ENCODE measurements at places on chromosomes 16 and 17. TPM values are rescaled to one million over a fixed set of nuclear protein-coding genes. Genes with fewer than 3 reads are reported as not detected.

GRCh38 chr16:85923153-85924021, 24.4 kb downstream of the IRF8 start:
- DNase-seq = no peak
- H3K4me3 ChIP-seq = no peak overlapping the region
- peaks cover 3% of the 10 kb centered on the region for H3K36me3 ChIP-seq

DNA sequence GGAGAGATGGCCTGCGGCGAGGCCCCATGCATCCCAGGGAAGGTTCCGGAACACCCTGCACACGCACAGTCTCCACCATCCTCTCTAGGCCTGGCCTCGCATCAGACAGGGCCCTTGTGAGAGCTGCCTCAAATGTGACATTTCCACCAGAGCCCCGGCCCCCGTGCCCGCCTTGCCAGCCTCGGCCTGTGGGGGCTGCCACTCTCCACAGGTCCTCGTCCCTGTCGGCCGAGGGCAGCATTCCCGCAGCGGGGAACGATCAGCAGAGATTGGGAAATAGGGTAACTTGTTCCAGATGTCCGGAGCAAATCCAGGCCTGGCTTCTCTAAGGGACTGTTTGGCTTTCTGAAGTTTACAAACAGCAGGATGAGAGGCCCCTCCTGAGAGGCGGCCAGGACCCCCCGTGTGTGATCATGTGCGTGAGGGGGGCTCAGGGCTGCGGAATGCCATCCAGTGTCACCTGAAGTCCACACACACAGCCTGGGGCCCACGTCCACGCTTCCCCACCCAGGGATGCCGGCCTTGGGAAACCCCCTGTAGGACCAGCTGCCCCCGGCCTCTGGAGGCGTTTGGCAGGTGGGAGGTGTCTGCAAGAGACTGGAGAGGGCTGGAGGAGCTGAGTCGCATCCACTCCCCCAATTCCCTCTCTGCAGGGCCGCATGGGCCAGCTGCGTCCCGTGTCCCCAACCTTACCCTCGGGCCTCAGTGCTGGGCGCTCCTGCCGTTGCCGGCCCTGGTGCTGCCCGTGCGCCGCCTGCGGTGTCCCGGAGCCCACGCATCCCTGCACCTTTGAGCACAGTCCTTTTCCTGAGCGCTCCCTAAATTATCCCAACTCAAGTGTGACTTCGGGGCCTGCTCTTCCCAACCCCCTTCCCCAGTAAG, 70.4 kb downstream of the ZDHHC7 start:
- no peak overlapping the region for H3K27ac ChIP-seq
- no peak overlapping the region for H3K4me3 ChIP-seq
- no peaks in the 10 kb centered on the region for H3K27me3 ChIP-seq
- DNase-seq = no peak
- H3K36me3 ChIP-seq = no peaks in the 10 kb centered on the region

DNA sequence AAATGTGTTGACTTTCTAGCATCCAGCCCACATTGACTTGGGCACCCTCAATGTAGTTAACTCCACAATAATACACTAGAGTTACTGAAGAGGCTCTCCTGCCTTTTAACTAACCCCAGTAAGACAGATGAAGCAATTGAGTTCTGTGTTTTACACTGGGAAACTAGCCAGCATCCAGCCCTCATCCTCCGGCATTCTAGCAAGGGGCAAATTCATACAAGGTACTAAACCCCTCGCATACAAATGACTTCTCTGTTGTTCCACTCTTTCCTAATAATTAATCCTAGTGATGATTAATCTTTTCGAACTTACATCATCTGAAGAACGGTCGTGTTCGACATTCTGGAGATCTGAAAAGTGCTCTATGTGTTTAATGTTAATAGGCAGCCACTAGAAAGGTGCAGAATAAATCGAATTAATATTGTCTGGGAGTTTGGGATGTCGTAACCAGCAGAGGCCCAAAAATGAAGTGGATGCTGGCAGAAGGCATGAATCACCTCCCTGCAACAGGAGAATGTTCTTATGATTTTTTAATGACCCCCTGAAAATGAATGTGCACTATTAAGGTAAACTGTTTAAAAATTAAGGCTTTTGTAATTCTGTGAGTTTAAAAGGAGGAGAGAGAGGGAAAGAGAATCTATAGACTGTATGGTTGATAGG, 249.4 kb downstream of the SNX29 start:
- H3K27ac ChIP-seq = no peak overlapping the region
- no peaks in the 10 kb centered on the region for H3K36me3 ChIP-seq
- no peak overlapping the region for H3K4me3 ChIP-seq
- DNase-seq = no peak

- H3K27ac ChIP-seq = no peak overlapping the region
- H3K36me3 ChIP-seq = no peaks in the 10 kb centered on the region
- no peak overlapping the region for H3K4me3 ChIP-seq
Observed at GRCh38 chr17:79273660-79274059, 199.0 kb downstream of the ENGASE start.

- H3K36me3 ChIP-seq = peaks cover 16% of the 10 kb centered on the region
- H3K4me1 ChIP-seq = peaks cover 30% of the 10 kb centered on the region
- no peak overlapping the region for H3K27ac ChIP-seq
- H3K27me3 ChIP-seq = no peaks in the 10 kb centered on the region
- no peak overlapping the region for H3K4me3 ChIP-seq
- no peak for DNase-seq
Observed at GRCh38 chr16:2005646-2006045, 4.0 kb downstream of the ZNF598 start.

DNA sequence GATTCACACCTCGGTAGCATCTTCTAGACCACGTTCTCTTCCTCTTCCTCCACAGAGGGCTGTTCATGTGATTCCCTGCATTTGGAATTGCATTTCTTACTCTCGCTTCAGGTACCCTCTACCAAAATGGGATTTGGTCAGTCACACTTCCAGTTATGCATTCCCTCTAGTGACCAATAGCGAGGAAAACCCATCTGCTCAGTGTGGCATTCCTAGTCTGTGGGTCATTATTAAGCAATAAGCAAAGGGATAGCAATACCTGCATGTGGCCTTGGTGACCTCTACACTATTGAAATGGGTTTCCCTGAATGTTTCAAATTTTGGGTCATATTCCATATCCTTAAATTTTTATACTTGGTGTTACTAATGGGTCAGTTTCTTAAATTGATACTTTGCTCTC, 401 bp upstream of the KRTAP4-5 start:
- no peaks in the 10 kb centered on the region for H3K36me3 ChIP-seq
- no peaks in the 10 kb centered on the region for H3K27me3 ChIP-seq
- no peaks in the 10 kb centered on the region for H3K4me1 ChIP-seq
- no peak overlapping the region for H3K4me3 ChIP-seq
- no peak overlapping the region for H3K27ac ChIP-seq

DNA sequence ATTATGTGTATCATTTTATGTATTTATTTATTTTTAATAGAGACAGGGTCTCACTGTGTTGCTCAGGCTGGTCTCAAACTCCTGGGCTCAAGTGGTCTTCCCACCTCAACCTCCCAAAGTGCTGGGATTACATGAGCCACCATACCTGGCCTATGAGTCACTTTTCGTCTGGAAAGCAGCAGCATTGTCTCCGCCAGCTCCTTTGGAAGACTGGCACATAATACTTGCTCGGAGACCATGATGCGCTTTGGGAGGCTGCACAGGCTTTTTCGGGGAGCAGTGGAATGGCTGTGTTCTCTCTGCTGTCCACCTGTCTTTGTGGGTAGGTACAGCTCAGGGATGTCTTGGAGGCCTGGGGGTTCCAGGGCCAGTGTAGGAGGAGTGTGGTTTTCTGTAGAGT, 102.2 kb downstream of the AATF start:
- no peaks in the 10 kb centered on the region for H3K4me1 ChIP-seq
- H3K4me3 ChIP-seq = no peak overlapping the region
- no peaks in the 10 kb centered on the region for H3K36me3 ChIP-seq

- no peak overlapping the region for H3K4me3 ChIP-seq
- DNase-seq = no peak
- H3K36me3 ChIP-seq = no peaks in the 10 kb centered on the region
- no peaks in the 10 kb centered on the region for H3K27me3 ChIP-seq
- H3K27ac ChIP-seq = no peak overlapping the region
Observed at GRCh38 chr17:49387498-49388289, 25.6 kb upstream of the ZNF652 start.

GRCh38 chr17:42296012-42296411, 7.7 kb downstream of the STAT5A start:
- H3K27me3 ChIP-seq = no peaks in the 10 kb centered on the region
- no peak overlapping the region for H3K27ac ChIP-seq
- H3K36me3 ChIP-seq = peaks cover 6% of the 10 kb centered on the region
- no peaks in the 10 kb centered on the region for H3K4me1 ChIP-seq
- no peak overlapping the region for H3K4me3 ChIP-seq
- DNase-seq = no peak

GRCh38 chr16:77373726-77374125, 61.1 kb downstream of the ADAMTS18 start:
- DNase-seq = no peak
- no peaks in the 10 kb centered on the region for H3K36me3 ChIP-seq
- no peaks in the 10 kb centered on the region for H3K4me1 ChIP-seq

DNA sequence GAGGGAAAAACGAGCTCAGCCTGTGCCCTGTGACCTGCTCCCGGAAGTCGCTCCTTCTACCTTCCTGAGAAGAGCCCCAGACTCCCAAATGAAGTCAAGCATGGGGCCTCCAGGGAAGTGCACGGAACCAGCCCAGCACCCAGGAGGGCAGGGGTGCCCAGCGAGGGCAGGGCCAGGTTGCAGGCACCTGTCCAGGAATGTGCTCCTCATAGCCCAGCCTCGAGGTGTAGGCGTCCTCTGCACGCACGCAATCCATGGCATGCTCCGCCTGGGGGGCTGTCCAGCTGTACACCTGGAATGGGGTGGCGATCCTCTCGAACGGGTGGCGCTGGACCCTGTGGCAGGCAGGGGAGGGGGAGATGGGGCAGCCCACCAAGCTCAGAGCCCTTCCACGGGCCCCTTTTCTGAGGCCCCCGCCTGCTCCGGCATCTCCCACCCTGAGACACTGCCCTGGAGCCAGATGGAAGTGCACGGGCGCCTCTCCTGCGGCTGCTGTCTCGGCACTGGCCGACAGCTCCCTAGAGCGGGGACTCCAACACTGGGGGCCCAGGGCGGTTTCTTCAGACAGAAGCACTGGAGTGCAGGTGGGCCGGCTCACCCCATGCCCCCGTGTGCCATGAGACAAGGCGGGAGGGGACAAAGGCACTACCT, 10.9 kb downstream of the CLUH start:
- peaks cover 18% of the 10 kb centered on the region for H3K36me3 ChIP-seq
- DNase-seq = no peak
- H3K27ac ChIP-seq = no peak overlapping the region

DNA sequence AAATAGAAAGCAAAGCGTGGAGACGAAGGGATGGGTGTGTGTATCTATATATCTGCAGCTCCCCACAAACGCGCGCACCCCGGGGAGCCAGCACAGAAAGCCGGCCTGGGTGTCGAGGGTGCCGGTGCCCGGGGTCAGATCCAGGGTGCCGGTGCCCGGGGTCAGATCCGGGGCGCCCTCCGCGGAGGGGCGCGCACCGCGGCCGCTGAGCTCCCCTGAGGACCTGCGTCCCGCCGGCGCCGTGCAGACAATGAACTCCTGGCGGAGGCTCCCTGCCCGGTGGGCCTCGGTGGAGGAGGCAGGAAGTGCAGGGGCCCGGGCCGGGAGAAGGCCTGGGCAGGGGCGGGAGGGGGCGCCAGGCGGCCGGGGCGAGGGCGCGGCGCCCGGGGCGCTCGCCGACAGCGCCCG, 1.1 kb downstream of the ZNF423 start:
- no peaks in the 10 kb centered on the region for H3K27me3 ChIP-seq
- peak; percentile 42 for DNase-seq
- peak overlapping the region; percentile 59 for H3K4me3 ChIP-seq
- no peaks in the 10 kb centered on the region for H3K36me3 ChIP-seq
- no peaks in the 10 kb centered on the region for H3K4me1 ChIP-seq

DNA sequence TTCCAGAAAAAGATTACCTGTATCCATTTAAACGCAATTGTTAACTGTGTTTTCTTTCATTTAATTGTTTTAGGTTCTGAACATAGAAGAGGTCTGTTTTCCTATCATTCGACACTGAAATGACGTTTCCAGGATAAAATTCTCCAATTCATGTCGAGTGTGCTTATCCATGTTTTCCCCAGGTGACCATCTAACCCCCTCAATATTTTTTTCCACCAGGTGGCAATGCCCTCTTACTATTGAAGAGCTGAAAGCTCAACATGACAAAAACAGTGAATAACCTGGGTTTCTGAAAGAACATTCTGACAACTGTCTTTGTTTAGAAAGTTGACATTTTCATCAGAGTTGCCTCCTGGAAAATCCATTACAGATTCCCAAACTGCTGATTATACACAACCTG, 948.7 kb downstream of the KCNJ2 start:
- no peaks in the 10 kb centered on the region for H3K4me1 ChIP-seq
- DNase-seq = no peak

- H3K36me3 ChIP-seq = no peaks in the 10 kb centered on the region
- H3K27me3 ChIP-seq = no peaks in the 10 kb centered on the region
- no peak overlapping the region for H3K27ac ChIP-seq
- H3K4me3 ChIP-seq = no peak overlapping the region
Observed at GRCh38 chr17:72950242-72950931, 142.1 kb downstream of the SLC39A11 start.

GRCh38 chr17:60832151-60832585, 154.5 kb downstream of the BCAS3 start:
- no peaks in the 10 kb centered on the region for H3K4me1 ChIP-seq
- no peaks in the 10 kb centered on the region for H3K27me3 ChIP-seq
- H3K36me3 ChIP-seq = no peaks in the 10 kb centered on the region
- no peak overlapping the region for H3K27ac ChIP-seq
- H3K4me3 ChIP-seq = no peak overlapping the region
- DNase-seq = no peak

- H3K36me3 ChIP-seq = no peaks in the 10 kb centered on the region
- DNase-seq = peak; percentile 75
- peak overlapping the region; percentile 73 for H3K4me3 ChIP-seq
- H3K4me1 ChIP-seq = peaks cover 14% of the 10 kb centered on the region
- no peaks in the 10 kb centered on the region for H3K27me3 ChIP-seq
Observed at GRCh38 chr17:77281122-77281903, 140.5 kb downstream of the SEC14L1 start.

DNA sequence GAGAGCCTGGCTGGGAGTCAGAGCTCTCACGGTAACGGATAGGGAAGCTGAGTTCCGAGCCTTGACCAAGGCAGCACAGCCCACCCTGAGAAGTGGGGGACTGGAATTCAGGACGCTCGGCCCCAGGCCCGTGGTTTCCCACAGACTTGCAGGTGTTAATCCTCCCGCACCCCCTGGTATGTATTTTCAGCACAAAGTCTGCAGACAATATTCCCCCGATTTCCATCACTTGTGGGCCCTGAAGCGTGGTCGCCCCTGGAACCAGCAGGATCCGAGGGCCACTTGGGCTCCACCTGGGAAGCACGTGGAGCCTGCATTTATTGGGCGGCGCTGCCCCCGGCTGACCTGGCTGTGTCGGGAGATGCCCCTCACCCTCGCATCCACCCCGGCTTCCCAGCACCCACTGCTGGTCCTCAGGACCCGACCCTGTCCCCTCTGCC, 60.2 kb downstream of the WSB1 start:
- peaks cover 3% of the 10 kb centered on the region for H3K4me1 ChIP-seq
- H3K27ac ChIP-seq = no peak overlapping the region
- H3K36me3 ChIP-seq = no peaks in the 10 kb centered on the region
- H3K4me3 ChIP-seq = peak overlapping the region; percentile 46
- DNase-seq = no peak
- no peaks in the 10 kb centered on the region for H3K27me3 ChIP-seq

IRX3 gene
- total RNA-seq = not detected

PLLP gene
- 16.7 TPM for total RNA-seq

KRT40 gene
- total RNA-seq = 0.32 TPM

NEUROD2 gene
- total RNA-seq = not detected

STX1B gene
- 0.35 TPM for total RNA-seq

MC1R gene
- 1.6 TPM for total RNA-seq

FGF11 gene
- 1.2 TPM for total RNA-seq

AIPL1 gene
- total RNA-seq = not detected

ZNF688 gene
- total RNA-seq = 14.3 TPM

MYH2 gene
- 0.48 TPM for total RNA-seq

SLFN12L gene
- total RNA-seq = 0.86 TPM

SCGB1C2 gene
- not detected for total RNA-seq

PNPO gene
- 18.1 TPM for total RNA-seq

NOS2 gene
- total RNA-seq = 29.7 TPM
